ENCODE measurements at places on chromosomes 16 and 17.
A peak's percentile ranks its signal among the peaks of the same experiment; 100 is the strongest.

DNA sequence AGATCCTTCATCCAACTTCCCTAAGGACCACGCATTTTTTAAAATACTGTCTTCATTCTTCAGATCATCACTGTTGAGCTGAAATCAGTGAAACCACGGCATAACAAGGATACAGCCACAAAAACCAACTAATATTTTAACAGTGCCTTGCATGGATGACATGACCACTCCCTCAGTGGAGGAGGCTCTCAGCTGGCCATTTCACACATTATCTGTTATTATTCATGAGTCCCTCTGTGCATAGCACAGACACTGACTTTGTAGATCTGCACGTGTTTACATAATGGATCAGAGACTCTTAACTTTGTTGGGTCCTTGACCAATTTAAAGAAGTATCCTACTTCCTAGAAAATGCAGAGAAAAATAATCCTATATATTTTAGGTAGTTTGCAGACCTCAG is 104.8 kb upstream of the NUDT7 start:
- DNase-seq = no peak

- DNase-seq = no peak
Measured at GRCh38 chr17:1005361-1005946, 8.5 kb downstream of the TIMM22 start.

GRCh38 chr17:67324330-67324729 is 42.0 kb downstream of the PSMD12 start:
- no peak for DNase-seq

- no peak for DNase-seq
Measured at GRCh38 chr16:88472069-88472468, 19.0 kb downstream of the ZFPM1 start.

DNA sequence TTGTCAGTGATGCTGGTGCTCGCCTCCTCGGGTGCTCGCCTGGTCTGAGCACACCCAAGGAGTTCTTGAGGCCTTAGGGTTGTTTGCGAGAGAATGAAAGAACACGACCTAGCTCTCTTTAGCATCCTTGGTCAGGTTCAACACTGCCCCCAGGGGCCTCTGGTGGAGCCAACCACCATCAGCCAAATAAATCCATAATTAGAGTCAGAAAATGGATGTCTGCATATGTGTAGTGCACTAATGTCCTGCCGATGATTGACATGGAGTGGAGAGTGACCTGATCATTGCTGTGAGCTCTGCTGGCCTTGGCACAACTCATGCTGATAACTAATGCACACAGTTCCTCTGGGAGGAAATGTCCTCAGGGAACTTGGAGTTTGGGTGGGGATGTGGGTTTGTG is 8.2 kb upstream of the STH start:
- DNase-seq = no peak

- DNase-seq = no peak
Measured at GRCh38 chr17:69961501-69962145, 113.4 kb upstream of the KCNJ16 start.

DNA sequence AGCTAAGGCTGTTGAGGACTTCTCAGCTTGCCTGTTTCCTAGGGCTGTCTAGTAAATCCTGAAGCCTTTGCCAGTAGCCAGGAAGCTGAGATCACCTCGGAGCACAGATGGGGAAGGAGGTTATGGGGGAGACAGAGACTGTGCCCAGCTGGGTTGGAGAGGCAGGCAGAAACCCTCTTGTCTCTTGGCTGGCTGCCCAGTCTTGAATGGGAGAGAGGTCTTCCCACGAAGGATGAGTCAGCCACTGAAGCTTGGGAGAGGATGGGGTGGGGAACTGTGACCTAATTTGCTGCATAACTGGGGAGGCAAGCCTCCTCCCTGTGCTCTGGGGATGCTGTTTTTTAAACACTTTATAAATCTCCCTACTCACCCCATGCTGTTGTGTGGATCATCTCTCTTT is 69.8 kb downstream of the SHISA9 start:
- DNase-seq = no peak

- no peak for DNase-seq
Measured at GRCh38 chr17:13323990-13324389, 277.7 kb downstream of the HS3ST3A1 start.

- no peak for DNase-seq
Measured at GRCh38 chr17:31696703-31697325, 162.2 kb downstream of the COPRS start.

DNA sequence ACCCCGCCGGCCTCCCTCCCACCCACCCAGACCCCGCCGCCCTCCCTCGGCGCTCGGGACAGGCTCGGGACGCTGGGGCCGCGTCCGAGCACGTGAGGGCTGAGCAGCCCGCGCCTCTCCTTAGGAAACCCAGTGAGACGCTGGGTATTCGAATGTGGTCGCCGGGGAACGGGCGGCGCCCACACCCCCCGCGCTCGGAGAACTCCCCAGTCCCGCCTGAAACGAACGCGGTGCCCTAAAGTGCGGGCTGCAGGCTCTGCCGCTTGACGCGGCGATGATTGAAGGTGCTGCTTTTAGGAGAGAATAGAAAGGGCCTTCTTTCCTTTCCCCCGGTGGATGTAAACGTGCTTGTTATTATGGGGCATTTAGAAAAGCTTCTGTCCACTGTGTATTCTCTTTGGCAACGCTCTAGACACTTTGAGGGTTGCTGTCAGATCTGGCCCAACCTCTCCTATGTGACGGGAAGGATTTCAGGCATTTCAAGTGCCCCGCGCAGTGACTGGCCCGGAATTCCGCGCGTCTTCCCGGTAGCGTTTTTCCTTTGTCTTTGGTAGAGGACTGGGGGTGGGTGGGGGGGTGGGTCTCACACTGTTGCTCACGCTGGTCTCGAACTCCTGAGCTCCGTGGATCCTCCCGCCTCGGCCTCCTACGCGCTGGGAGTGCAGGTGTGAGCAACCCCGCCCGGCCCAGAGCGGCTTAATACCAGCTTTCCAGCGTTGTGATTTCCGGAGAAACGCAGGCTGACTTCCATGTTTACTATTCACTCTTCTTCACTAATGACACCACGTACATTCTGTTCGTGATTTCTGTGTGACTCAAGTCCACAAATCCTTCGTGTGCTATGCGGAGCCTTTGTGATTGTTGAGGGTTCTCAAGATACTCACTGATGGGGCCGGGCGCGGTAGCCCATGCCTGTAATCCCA is 21.8 kb upstream of the FOXK2 start:
- peak; percentile 35 for DNase-seq

DNA sequence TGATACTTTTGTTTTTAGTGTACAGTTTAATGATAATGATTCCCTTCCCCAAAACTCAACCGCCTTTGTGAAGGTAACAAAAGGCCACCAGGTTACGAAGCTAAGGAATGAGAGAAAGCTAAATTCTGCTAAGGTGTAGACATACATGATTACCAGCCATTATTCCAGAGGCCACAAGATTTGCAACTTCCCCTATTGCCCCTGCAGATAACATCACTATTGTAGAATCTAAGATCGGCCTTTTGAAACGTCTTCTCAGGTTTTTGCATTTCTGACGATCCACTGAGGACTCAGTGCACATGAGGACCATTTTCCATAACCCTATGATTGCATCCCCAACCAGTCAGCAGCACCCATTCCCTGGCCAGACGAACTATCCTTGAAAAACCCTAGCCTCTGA is 33.9 kb upstream of the SNN start:
- DNase-seq = no peak

GRCh38 chr16:49688036-49688697 is 167.7 kb downstream of the ZNF423 start:
- no peak for DNase-seq

- DNase-seq = no peak
Measured at GRCh38 chr16:28482026-28482425, 9.8 kb downstream of the CLN3 start.

DNA sequence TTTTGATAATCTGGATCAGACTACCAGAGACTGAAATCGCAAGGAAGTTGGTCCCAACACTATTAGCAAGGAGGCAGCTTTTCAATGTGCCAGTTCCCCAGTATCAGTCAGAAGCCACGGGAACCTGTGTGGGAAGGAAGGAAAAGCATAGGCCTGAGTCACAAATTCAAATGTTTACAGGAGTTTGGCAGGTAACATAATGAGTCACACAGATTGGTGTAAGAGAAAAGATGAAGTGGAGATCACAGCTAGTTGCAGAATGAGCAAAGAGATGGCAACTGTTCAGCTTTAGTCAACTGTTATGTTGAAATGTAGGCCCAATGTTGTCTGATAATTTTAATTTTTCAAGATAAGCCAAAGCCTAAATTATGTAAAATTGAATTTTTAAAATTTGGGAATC is 28.1 kb upstream of the ITGA2B start:
- no peak for DNase-seq

DNA sequence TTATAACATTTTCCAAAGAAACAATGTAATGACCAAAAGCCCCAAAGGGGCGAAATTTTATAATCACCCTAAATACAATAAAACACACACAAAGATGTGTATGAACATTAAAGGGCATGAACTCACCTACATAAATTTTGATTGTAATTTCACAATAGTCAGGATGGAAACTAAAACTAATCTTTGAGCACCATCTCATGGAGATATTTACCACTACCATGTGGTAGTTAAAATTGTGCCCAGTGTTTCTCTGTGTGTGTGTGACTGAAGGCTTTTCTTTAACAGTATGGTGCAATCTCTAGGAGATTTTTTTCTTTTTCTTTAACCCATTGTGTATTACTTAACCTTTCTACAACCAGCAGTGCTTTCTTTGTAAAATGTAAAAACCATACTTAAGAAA is 19.7 kb upstream of the MEIOC start:
- no peak for DNase-seq

DNA sequence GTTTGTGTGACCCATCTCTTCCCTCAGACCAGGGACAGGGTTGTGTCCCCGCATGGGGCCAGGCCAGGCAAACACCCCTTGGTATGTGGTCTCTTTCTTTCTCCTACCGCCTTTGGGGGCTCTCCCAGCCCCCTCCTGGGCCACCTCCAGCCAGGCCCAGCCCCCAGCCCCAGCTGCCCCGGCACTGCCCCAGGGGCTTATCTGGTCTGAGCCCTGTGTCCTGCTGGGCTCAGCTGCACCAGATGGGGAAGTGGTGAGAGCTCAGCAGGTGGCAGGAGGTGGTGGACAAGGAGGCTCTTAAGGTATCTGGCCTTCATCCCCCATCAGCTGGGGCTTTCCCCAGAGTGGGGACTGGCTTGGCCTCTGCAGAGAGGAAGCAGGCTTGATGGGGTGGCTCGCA is 8.7 kb downstream of the ADAM11 start:
- no peak for DNase-seq

GRCh38 chr16:70250748-70251628 is 752 bp downstream of the EXOSC6 start:
- DNase-seq = peak; percentile 29

DNA sequence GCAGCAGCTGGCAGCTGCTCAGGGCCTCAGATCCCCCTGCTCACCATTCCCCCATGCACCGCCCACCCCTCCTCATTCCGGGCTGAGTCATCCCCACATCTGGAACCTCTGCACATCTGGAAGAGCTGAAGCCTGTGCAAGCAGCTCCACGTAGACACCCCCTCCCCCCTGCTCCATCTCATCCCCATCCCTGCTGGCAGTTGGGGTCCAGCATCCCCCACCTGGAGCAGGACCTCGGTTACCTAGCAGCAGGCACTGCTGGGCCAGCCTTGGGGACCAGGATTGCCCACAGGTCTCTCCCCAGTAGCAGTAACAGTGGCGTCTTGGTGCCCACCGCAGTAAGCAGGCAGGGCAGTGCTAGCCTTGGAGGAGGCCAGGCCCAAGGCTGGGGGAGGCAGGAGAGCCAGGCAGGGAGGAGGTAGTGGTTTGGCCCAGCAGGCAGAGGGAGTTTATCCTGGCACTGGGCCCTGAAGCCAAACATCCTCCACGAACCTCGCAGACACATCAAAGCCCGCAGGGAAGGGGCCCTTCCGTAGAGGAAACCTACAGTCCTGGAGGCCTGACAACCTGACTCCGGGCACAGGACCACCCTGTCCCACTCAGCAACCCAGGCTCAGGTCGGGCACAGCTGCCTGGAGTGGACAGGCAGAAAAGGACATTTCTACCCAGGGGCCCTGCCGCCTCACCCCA is 7.7 kb upstream of the TMEM92 start:
- DNase-seq = no peak

DNA sequence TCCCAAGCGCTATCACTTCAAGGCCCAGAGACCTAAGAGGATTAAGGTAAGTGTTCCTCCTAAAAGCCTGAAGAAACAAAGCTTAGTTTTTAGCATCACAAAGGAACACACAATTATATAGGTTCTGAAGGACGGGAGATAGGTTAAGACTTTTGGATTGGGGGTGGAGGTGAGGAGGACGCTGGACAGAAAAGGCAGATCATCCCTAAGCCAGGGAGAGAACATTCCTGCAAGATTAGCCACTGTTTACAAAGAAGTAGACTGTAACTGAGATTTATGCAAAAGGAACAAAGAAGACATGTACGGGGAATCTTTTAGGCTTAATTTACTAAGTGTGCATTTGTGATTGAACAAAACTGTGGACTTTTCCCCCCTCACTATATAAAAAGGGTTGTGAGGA is 184.1 kb upstream of the IRX5 start:
- no peak for DNase-seq

- DNase-seq = no peak
Measured at GRCh38 chr16:55447231-55447630, 31.8 kb upstream of the MMP2 start.

- no peak for DNase-seq
Measured at GRCh38 chr17:56373981-56374833, 219.3 kb upstream of the NOG start.

DNA sequence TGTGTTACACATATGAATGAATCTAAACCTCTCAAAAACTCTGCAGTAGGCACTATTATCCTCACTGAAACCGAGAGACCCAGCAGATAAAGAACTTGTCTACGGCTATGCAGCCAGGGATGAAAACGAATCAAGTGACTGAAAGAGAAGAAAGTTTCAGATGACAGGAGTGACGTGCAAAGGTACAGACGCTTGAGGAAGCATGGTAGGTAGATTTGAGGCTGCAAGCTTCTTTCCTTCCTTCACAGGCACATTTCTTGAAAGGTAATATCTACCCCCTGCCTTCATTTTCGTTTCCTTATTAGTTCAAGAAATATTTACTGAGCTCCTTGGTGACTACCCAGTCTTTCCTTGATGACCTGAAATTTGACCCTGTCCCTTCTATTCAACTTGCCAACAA is 211.5 kb upstream of the AXIN2 start:
- DNase-seq = no peak

DNA sequence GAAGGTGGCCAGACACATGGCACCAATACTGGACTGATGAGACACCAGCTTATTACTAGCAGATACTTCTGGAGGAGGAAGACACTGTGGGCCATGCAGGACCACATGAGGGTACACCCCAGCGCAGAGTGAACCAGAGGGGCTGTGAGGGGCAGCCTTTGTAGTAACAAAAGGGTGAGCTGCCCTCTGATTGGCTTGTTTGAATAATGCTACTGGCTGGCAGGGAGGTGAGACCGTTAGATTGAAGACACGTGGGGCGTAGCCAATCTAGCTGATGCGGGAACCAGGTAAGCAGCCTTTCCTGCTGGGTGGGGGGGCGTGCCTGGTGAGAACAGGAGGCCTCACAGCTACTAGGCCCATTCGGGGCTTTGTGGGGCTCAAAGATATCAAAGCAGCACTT is 102.8 kb upstream of the SEC14L1 start:
- no peak for DNase-seq
